ENCODE measurements at places on chromosomes 12 and 14.

DNA sequence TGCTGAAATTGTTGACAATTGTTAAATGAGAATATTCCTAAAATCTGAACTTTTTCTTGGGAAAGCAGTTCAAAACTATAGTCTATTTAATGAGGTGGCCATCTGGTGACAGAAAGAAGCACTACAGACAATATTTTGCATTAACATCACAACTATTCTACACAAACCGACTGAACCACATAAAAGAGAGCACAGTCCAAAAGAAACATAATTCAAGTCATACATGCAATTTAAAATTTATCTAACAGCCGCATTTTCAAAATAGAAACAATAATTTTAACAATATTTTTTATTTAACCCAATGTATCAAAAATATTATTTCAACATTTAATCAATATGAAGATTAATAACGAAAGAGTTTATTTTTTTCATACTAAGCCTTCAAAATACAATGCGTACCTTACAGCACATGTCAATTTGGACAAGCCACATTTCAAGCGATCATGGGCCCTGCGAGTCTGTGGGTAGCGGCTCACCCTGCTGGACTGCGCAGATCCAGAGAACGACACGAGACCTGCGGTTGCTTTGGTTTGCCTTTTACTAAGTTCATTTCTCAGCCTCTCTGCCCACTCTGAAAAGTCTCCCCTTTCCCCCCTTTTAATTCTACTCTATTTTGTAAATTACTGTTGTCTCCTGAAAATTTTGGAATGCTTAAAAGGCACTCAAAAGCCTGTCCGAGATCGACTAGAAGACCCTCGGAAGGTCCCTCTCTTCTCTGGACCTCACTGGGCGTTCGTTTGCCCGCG is 947 bp upstream of the LRRC9 start:
- no peak for DNase-seq

- no peak for DNase-seq
Observed at GRCh38 chr12:7716381-7716780, 5.1 kb downstream of the DPPA3 start.

DNA sequence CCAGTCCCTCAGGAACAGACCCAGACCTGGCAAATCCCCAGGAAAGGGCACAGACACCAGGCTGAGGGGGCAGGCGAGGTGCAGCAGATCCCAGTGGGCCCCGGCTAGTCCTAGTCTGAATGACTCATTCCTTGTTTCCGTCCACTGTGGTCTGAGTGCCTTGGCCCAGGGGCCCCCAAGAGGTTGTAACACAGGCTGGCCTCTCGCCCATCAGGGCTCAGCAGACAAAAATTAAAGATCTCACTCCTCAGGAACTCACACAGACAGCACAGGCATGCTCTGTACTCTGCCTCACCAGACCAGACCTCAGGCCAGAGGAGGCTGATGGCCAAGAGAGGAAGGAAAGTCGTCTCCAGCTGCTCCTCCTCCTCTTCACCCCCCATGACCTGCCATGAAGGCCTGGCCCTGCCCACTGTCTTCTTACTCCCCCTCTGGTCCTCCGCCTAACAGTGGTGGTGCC is 7.7 kb upstream of the LTBP2 start:
- DNase-seq: no peak

GRCh38 chr12:93266-94005 is 26.9 kb downstream of the IQSEC3 start:
- no peak for DNase-seq

GRCh38 chr14:75441728-75442127 is 13.9 kb downstream of the JDP2 start:
- no peak for DNase-seq

DNA sequence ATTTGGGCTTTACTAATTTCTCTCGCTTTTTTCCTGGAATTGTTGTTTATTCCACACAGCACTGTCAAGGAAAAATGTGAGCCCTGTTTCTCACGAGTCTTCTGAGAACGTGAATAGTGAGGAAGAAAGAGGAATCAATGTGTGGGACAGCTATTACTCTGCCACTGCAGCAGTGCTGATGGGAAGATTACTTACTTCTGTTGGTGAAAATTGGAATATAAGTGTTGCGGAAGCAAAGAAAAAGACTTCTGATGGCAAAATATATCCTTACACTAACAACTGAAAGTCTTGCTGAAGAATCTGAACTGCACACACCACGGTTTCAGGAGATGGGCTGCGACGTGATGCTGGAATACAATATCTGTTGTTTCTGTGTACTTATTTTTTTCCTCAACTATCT is 884.2 kb downstream of the AACS start:
- no peak for DNase-seq

DNA sequence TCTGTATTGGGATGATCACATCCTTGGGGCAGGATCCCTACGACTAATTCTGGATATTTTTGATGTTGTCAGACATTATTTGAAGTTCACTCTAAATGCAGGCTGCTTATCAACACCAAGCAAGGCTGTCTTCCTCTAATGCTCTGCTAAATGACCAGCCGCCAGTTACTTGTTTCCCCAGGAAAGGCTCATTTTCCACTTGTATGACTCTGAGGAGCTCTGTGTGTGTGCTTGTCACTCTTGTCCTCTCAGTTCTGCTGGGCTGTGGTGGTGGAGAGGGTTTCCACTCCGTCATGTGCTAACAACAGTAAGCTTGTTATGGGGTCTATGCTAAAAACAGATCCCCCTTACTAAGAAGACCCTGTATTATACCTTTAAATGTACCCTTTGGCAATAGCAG is 42.1 kb downstream of the ATL1 start:
- no peak for DNase-seq

DNA sequence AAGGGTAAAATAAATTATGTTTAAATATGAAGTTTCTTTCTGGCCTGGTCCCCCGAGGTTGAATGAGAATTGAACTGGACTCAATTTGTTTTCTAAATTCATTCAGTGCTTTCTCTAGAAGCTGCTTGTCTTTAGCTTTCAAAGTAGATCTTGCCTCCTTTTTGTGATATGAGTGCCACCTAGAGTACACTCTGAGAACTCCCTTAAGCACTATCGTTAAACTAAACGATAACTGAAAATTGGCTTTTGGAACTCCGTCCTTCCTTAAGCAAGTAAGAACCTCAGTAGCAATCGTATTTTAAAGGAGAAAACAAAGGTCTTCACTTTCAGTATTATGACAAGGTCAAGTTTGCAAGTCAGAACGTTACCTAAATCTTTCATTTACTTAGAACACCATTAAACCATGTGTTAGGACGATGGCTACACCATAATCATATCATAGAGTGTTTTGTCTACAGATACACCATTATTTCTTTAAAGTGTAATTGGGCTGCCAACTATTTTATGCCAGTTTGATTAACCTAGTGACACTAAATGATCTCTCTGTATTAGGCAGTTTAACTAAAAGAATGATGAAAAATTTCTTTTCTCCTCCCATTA is 364.8 kb downstream of the SNAPC1 start:
- DNase-seq: no peak

- no peak for DNase-seq
Observed at GRCh38 chr12:85301051-85301450, 21.0 kb downstream of the ALX1 start.

DNA sequence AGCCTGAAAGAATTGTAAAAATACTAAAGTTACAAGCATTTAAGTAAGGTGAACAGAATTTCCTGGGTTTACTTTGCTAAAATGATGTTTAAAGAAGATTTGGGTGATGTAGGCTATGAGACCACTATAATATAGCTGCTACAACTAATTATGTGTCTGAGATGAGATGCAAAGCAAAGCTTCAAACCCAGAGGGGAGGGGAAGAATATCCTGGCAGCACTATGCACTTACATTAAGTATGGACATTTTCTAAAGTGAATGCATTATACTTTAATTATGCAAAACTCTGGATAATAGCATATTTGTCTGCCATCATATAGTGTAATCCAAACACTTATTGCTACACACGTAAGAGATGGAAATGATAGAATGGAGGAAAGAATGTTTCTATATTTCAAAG is 1003.7 kb downstream of the GALC start:
- no peak for DNase-seq

DNA sequence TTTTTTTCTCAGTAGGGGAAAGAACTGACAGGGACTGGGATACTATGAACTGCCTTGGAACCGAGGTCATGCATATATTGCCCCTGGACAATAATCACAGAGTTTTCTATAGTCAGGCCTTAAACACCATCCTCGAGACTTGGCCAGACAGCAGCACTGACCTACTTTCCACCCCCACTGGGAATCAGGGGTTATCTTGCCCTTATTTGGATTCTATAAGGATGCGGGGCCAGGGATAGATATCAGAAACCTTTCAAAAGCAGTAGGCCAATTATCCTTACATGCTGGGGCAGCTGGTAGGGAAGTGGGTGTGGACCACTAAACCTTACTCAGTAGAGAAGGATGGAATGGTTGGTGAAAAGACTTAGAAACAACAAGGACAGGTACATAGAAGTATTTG is 2.0 kb downstream of the ZNF219 start:
- DNase-seq: no peak

GRCh38 chr12:116136340-116136739 is 141.2 kb downstream of the MED13L start:
- no peak for DNase-seq

GRCh38 chr14:91255026-91255695 is 10.7 kb upstream of the GPR68 start:
- DNase-seq: no peak

DNA sequence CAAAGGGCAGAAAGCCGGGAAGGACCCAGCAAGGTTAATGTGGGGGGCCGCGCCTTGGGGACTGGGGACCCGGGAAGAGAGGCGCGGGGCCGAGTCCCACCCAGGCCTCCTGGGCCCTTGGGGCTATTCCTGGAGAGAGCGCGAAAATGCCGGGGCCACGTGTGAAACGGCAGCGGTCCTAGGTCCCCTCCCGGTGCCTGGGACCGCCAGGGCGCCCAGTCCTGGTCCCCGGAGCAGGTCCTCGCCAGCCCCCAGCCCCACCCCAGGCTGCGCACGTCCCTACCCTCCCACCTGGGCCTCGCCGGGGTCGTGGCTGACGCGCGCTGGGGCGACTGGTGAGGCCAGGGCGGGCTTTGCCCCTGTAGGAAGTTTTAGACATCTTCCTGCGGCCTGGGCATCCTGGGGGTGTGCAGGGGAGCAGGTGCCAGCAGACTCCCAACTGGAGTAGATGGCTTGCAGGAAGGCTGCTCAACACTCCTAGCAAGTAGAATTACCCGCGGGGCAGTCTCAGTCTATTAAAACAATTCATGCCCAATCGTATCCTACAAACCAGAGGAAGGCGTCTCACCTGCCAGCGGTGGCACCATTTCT is 708 bp downstream of the FAR2 start:
- no peak for DNase-seq

- DNase-seq: no peak
Observed at GRCh38 chr12:49979791-49980190, 7.0 kb downstream of the AQP6 start.

DNA sequence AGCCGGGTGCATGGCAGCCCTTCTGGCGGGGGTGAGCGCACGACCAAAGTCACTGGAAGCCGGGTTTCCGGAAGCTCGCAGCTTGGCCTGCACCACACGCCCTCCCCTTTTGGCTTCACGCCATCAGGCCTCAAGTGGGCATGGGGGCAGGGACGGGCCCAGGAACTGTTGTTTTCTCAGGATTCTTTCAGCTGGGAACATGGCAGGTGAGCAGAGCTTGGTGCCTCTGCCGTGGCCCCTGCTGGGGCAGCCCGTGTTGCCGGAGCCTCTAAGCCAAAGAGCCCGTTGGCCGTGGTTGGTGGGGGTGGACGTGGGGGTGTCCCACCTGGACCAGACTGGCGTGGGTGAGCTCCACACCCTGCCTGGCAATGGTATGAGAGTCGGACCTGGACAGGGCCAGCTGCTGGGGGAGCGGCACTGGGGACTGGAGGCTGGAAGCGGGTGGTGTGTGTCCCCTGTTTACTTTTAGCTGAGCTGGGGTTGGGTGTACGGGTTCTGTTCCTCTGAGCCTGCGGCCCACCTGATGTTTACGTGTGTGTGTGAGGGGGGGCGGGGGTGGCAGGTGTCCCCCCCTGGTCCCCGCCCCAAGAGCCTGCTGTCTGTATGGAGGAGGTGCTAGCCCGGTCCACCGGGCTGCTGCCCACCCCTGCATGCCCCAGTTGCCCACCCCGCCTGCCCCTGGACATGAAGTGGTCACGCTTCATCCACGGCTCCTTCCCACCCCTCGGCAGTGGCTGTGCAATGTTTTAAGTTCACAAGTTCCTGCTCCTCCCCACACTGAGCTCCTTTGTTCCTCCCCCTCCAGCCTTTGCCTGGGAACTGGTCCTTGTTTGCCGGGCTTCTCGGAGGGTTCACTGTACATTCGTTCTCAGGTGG is 28.7 kb upstream of the PLD4 start:
- no peak for DNase-seq

DNA sequence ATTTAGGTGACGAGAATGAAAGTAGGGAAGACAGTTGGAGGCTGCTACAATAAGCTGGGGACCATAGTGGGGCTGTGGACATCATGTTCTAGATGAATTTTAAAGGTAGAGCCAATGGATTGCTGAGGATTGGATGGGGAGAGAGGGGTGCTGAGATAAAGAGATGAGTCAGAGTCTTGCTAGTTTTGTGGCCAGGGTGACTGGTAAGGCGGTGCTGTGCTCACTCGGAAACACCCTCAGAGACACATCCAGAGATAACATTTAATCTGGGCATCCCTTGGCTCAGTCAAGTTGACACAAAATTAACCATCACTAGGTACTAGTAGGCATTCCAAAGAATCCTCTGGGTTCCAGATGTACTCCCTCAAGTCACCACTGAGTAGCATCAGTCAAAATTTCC is 170.7 kb downstream of the ADCK1 start:
- DNase-seq: no peak

- no peak for DNase-seq
Observed at GRCh38 chr12:43973385-43973784, 137.5 kb downstream of the TMEM117 start.

GRCh38 chr12:104340925-104341611 is 37.5 kb downstream of the EID3 start:
- DNase-seq: no peak

DNA sequence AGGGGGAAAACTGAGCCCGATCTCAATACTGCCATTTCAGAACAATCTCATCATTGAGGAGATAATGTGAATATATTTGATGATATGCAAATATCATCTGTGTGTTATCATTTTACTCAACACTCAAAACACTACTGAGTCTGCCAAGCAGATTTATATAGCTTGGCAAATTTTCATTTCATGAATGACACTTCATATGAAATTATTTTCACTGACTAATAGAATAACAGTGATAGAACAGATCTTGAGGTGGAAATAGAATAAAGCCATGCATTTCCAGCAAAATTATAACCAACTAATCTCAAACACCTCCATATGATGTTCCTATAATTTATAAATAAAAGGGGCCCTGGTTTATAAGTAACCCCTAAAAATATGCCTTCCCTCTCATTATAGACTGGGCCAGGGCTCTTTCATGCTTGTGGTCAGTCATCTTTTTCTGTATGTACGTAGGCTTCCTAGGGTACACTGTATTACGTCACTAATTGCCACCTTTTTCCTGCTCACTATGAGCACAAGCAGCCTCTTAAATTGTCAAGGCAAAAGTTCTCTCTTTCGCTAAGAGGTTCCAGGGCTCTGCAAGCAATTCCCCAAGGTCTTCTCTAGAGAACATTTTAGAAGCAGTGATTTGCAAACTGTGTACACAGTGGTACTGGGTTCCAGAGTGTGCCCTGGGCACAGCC is 197.1 kb upstream of the FOXN3 start:
- no peak for DNase-seq

Data from activated T-helper 1 cell treated with Interleukin-2 at 50 U/mL for 16 hours (primary cell).